ENCODE measurements at places on chromosomes 3 and 15.

GRCh38 chr3:101478980-101479379 is 34.0 kb downstream of the SENP7 start:
- DNase-seq: no peak

DNA sequence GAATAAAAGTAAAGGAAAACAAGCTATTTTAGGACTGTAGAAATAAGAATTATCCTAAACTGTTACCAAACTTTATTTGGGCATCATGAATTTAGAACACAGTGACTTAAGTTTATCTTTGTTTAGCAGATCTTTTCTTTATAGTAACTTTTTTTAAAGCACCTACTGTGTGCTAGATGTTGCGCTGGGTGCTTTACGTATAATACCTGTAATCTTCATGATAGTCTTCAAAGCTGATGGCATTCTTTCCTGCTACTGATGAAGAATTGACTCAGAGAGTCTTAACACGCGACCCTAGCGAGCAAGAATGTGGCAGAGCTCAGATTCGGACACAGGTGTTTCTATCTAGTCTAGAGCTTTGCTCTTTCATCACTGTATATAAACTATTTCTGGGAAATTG is 53.9 kb downstream of the CHD2 start:
- DNase-seq: no peak

- DNase-seq: no peak
Observed at GRCh38 chr15:70636540-70637165, 126.7 kb downstream of the UACA start.

DNA sequence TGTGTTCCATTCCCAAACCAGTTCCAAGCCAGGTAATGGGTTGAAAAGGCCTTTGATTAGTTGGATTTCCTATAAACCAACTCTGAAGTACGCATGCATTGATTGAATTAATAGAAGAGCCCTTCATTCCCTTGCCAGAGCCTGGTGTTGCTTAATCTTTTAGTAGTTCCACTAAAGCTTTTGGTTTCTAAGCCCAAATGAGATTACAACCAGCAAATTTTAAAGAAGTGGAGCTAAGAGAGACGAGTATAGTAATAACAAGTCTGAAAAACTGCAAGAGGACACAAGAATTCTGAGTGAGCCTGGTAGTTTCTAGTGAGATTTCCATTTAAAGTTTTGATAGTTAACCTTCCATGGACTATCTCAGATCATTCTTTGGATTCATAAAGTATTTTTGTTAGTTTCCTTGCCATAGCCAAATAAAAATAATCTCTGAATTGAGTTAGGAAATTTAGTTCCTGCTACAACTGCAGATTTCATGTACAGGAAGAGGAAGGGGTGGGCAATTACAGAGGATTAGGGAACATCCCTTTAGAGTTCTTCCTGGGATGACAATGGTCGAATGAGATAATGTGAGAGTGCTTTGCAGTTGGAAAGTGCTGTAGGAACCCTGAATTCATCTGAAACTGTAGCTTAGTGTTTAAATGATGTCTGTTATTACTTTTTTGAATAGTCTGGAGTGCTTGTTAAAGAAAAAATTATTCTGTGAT is 136.8 kb downstream of the FNDC3B start:
- DNase-seq: no peak

DNA sequence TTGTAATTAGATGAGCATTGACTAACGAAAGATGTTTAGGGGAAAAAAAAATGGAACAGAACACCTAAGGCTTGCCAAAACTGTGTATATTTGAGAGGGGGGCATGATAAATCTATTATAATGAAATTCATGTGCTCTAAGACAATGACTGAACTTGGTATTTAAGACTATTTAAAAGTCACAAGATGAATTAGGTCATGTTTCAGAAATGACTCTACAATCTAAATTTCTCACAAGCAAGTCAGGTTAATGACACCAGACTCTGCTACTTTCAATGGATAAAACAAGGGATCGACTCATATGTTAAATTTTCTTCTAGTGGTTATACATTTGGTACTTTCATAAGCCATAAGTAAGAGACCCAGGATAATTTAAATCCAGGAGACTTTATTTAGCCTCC is 78.4 kb downstream of the DUT start:
- DNase-seq: no peak

DNA sequence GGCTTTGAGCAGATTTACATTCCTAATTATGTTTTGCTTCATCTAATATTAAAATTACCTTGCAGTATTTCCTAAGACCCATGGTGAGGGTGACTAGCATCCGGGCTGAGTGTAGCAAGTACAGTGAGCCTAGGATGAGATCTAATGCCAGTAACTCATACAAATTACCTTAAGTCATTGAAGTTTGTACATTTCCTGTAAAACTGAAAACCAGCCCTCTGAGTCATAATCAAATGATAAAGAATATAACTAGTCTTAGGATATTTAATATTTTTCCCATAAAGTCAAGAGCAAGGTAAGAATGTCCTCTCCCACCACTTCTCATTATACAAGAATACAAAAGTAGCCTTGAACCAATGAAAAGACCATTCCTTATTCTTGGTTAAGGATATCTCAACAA is 54.8 kb upstream of the CHRM5 start:
- no peak for DNase-seq

- no peak for DNase-seq
Observed at GRCh38 chr3:170442947-170443346, 24.3 kb downstream of the CLDN11 start.

- DNase-seq: no peak
Observed at GRCh38 chr3:71511037-71511436, 72.5 kb downstream of the FOXP1 start.

DNA sequence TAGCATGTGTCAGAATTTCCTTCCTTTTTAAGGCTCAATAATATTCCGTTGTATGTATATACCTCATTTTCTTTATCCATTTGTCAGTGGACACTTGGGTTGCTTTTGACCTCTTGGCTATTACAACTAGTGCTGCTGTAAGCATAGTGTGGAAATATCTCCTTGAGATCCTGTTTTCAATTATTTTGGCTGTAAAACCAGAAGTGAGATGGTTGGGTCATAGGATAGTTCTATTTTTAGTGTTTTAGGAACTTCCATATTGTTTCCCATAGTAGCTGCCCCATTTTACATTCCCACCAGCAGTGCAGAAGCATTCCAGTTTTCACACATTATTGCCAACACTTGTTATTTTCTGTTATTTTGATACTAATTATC is 70.4 kb upstream of the C15orf39 start:
- DNase-seq: no peak

- DNase-seq: no peak
Observed at GRCh38 chr3:192827208-192827607, 90.4 kb downstream of the MB21D2 start.
